ENCODE measurements at places on chromosomes 5 and 9. TPM values are rescaled to one million over a fixed set of nuclear protein-coding genes. Genes with fewer than 3 reads are reported as not detected.
A peak's percentile ranks its signal among the peaks of the same experiment; 100 is the strongest.

Gene CDKN2A
- polyA plus RNA-seq, result 0.22 TPM

Gene ESM1
- 13.0 TPM for polyA plus RNA-seq

GRCh38 chr5:135454946-135455345, 2.8 kb upstream of the TIFAB start:
- DNase-seq, result no peak

Gene TAS2R1
- polyA plus RNA-seq, result not detected

Gene MROH2B
- not detected for polyA plus RNA-seq

Gene CNTRL
- 38.3 TPM for polyA plus RNA-seq

DNA sequence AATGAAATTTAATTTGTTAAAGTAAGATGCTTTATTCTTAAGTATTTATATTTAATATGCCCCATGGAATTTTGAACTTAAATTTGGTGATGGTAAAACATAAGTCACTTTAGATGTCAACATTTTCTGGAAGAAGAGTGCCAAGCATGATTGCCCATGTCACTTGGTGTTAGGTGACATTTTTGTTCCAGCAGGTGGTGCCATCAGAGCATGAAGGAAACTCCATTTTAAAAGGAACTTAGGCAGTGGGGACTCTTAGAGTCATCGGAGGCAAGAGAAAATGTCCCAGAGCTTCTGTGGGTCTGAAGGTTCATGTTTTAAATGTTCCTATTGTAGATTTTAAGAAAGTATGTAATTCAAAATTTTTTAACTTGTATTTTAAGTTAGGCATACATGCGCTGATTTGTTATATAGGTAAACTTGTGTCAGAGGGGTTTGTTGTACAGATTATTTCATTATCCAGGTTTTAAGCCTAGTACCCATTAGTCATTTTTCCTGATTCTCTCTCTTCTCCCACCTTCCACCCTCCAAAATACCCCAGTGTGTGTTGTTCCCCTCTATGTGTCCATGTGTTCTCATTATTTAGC, 789.3 kb downstream of the SEMA5A start:
- DNase-seq, result peak; percentile 14

Gene MSMP
- polyA plus RNA-seq, result not detected

DNA sequence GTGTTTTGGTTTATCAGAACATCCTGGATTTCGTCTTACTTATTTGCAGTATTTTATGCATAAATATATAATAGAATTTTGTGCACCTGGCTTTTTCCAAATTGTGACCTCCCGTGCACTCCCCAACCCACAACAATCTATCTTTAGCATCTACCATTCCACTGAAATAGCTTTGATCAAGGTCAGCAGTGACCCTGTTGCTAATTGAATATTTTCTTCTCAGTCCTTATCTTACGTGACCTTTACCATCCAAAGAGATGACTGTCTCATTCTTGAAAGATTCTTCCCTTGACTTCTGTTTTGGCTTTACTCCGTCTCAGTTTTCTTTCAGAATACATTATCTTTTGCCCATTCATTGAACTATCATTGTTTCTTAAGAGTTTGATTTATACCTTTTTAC, 18.4 kb downstream of the NDUFS4 start:
- no peak for DNase-seq

Gene AIF1L
- polyA plus RNA-seq, result 364 TPM

- DNase-seq, result no peak
Measured at GRCh38 chr5:154476354-154477205, 1.4 kb downstream of the HAND1 start.

- DNase-seq, result no peak
Measured at GRCh38 chr5:15887093-15887492, 292.5 kb downstream of the MARCHF11 start.

Gene LPAR1
- 29.1 TPM for polyA plus RNA-seq

DNA sequence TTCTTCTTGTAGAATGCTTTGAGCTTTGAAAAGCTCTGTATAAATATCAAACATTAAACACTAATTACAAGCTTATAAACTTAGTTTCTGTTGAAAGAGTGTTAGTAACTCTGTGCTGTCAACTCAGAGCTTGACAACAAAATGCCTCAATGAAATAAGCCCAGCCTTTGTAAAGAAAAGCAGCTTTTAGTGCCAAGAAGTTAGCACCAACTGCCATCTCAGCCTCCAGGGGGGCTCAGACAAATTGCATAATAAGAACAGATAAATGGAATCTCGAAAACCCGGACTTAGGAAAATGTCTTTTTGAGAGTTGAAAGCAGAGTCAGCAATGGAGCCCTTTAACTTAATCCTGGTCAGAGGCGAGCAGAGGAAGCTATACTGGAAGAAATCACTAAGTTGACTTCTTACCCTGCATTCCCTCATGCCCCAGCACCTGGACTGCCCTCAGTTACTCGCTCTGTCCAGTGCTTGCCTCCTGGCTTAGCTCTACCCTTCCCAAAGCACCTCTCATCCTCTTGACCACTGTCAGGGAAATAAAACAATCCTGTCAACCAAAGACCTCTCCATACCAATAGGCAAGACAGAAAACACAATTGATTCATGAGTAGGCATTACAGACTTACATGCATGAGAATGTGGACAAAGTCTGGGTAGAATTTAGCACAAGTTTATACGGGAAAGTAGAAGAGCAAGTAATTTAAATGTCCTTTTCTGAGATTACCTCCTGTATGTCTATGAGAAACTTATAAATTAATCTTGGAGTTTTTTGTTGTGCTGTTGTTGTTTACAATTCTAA, 352.7 kb downstream of the ZNF608 start:
- no peak for DNase-seq

GRCh38 chr5:68729678-68730077, 364.1 kb upstream of the SLC30A5 start:
- DNase-seq, result no peak

DNA sequence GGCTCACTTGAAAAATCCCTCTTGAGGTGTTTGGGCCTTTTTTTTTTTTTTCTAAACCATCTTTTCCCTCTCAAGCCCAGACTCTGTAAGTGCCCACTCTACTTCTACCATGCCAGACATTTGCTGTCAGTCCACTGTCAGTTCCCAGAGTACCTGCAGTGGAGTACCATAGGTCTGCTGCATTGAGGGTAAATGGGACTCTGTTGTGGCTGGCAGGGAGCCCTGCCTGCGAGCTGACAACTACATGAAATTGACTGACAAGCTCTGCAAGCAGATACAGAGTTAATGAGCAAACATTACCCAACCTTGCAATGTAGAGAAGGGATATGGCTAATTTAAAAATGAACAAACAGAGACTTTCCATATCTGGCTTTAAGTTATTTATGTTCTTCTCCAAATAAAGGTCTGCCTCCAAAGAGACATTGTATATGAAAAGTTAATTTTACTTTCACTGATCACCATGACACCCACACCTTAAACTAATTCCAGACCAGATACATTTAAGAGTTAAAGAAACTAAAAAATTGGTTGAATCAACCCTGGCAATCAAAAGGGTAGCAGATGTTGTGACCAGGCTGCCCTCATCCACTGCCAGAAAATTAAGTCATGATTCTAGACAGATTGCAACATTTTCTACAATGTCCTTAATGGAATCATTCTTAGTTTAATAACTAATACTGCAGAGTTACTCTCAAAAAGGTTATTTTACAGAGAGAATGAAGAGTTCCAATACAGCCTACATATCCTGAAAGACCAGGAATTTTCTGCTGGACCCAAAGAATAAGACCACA, 100.4 kb upstream of the PAM start:
- DNase-seq, result no peak

GRCh38 chr5:127076315-127077129, 3.2 kb upstream of the C5orf63 start:
- DNase-seq, result peak; percentile 31

GRCh38 chr9:121640491-121641223, 10.8 kb upstream of the DAB2IP start:
- no peak for DNase-seq

Gene SOWAHA
- 5.1 TPM for polyA plus RNA-seq

DNA sequence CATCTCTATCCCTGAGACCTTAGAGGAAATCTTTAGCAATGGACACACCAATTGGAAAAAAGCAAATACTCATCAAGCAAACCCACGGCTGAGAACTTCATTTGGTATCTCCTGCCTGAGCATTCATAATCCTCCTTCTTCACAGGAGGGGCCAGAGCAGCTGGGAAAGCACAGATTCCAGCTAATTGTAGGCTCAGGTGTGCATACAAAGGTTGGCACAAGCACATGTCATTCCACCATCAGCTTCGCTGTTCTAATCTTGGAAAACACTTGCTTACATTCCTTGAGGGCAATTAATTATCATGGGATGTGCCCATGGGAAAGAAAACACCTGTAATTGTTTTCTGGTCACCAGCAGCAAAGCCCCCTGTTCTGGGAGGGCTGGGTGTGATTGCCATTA, 376.6 kb downstream of the SPOCK1 start:
- no peak for DNase-seq

Gene PCDHGB2
- 3.2 TPM for polyA plus RNA-seq

DNA sequence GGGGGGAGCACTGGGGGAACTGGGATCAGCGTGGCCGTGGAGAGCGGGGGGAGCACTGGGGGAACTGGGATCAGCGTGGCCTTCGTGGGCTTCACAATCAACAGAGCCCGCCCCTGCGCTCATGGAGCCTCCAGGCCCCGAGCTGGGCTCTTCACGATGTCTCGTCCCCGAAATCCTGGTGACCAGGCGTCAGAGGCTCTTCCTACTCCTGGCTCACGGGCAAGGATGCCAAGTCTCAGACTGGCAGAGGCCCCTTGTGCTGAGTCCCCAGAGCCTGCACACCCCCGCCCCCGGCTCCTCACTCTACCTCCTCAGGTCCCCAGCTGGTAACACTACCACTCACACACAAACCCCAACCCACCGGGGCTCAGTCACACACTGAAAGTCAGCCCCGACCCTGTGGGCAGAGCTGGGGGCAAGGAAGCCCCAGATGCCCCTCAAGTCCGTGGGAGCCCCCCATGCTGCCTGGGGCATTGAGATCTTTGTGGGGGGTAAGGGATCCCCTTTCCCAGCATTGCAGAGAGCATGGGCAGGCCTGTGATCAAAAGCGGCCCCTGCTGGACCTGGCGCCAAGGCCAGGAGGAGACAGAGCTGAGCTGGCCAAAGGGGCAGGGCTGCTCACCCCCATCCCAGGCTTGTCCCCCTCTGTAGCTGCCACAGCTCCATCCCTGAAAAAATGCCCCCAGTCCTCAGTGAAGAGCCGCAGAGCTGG, 26.7 kb downstream of the LHX3 start:
- DNase-seq, result no peak

DNA sequence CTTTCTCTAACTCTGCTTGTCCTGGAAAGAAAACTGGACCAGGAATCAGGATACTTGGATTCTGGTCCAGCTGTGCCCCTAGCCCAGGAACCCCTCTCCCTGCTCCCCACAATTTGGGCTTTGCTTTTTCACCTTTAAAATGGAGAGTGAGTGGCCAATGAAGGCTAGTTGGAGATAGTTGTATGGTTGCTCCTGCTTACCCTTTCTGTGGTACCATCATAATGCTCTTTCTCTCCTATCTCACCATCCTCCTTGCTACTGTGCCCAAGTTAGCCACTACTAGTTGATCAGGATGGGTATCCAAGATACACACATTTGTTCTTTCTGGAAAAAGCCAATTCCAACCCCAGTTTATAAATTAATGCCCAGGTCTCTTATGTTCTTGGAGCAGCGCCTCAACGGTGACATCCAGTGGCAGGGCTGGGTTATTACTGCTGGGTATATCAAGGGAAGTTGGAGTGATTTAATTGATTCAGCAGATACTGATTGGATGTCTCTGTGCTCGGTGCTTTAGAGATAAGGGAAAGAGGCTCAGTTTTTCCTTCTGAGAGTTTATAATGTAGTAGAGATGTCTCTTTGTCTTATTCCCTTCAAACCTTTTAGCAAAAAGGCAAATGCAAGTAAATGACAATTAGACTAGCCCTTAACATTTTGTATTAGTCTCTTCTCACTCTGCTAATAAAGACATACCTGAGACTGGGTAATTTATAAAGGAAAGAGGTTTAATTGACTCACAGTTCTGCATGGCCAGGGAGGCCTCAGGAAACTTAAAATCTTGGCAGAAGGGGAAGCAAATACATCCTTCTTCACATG, 38.5 kb downstream of the FAXDC2 start:
- peak; percentile 9 for DNase-seq

DNA sequence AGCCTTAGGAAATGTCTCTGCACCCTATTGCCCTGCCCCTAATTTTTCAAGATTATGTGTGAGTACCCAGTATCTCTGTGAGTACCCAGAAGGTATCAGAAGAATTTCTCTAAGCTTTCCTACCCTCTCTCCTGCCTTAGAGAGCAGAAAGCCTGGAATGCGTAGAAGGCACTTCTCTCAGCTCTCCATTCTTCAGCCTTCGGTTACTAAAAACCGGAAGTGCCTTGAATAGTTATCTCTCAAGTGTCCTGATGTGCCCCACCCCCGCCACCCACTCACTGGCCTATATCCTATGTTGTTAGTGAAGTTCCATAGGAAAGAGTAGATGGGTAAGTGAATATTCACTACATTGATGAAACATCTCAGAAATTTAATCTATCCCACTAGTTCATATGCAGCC, 210.7 kb upstream of the CDH10 start:
- no peak for DNase-seq

DNA sequence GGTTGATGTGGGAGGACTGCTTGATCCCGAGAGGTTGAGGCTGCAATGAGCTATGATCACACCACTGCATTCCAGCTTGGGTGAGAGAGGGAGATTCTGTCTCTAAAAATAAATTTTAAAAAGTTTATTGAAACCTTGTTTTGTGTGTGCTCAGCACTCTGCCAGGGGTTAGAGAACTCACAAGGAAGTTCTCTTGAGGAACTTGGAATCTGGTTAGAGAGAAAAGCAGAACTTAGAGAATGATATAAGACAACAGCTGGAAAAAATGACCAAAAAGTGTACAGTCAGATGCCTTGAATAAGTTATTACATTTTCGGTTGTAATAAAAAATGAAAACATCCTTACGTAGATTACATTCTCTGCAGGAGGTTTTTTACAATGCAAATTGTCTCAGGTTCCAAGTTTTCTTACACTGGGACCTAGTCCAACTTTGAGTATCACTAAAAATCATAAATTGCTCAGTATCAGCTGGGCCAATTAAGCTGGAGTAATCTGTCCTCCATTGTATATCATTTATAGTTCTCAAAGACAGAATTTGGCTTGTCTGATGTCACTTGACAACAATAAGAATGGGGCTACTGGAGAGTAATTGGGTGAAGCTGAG, 21.7 kb upstream of the TENT2 start:
- DNase-seq, result no peak

Gene HK3
- polyA plus RNA-seq, result 0.73 TPM

DNA sequence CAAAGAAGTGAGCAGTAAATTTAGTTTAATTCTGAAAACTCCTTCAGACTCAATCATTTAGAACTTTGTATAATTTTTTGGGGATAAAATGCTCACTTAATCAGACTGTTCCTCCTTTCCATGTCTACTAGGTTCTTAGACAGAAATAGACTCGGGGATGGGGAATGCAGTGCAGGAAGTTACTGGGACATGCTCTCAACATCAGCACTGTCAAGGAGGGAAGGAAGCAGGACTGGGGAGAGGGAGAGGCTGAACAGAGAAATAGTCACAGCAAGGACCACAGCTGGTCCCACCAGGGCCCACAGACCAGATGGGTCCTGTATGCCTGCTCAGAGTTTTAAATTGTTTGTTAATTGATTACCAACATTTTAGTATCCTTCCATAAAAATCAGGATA, 310.1 kb upstream of the MSX2 start:
- DNase-seq, result no peak

Gene C9
- 0.24 TPM for polyA plus RNA-seq

GRCh38 chr5:118447350-118447749, 541.0 kb downstream of the DTWD2 start:
- no peak for DNase-seq

GRCh38 chr5:143041-143440, 48.3 kb upstream of the LRRC14B start:
- no peak for DNase-seq
